ENCODE measurements at places on chromosomes 16 and 17.
A peak's percentile ranks its signal among the peaks of the same experiment; 100 is the strongest.

GRCh38 chr17:20276421-20276820 is 190.9 kb downstream of the LGALS9B start:
- DNase-seq, result no peak

DNA sequence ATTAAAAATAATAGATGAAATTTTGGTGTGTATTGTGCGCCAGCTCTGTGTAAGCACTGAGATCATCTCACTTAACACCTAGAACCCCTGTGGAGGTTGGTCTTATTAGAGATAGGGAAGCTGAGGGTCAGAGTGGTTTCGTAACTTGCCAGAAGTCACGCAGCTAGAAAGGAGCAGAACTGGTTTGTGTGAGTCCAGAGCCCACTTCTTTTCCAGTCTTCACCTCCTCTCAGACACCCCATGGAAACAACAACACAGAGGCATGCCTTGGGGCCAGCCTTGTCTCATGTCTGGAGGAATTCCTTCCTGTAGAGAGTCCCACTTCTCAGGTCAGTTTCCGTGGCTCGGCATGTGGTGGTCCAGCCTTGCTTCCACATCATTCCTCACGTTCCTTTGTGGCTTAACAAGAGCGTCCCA is 16.5 kb downstream of the YPEL2 start:
- no peak for DNase-seq

GRCh38 chr16:85651629-85652430 is 36.9 kb downstream of the GINS2 start:
- no peak for DNase-seq

- DNase-seq, result no peak
These were observed 3.8 kb downstream of the ACSM3 start for GRCh38 chr16:20767577-20767976.

GRCh38 chr17:36921095-36921851 is 16.0 kb upstream of the LHX1 start:
- DNase-seq, result no peak

DNA sequence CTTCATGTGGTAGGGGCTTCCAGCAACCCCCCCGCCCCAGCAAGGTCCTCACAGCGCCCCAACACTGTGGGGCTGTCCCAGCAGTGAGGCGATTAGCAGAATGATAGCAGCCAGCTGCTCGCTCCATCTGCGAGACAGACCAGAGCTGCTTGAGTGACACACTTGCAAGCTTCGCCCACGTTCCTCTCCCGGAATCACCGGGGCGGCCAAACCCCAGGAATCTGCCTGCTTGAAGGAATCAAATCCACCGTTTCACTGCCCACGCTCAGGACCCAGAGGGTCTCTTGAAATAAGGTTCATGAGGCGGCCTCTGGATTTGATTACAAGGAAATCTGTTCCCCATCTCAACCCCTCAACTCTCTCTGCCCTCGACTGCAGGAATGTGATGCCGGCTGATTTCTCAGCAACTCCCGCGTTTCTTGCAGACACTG is 356.0 kb downstream of the C16orf95 start:
- DNase-seq, result peak; percentile 67

DNA sequence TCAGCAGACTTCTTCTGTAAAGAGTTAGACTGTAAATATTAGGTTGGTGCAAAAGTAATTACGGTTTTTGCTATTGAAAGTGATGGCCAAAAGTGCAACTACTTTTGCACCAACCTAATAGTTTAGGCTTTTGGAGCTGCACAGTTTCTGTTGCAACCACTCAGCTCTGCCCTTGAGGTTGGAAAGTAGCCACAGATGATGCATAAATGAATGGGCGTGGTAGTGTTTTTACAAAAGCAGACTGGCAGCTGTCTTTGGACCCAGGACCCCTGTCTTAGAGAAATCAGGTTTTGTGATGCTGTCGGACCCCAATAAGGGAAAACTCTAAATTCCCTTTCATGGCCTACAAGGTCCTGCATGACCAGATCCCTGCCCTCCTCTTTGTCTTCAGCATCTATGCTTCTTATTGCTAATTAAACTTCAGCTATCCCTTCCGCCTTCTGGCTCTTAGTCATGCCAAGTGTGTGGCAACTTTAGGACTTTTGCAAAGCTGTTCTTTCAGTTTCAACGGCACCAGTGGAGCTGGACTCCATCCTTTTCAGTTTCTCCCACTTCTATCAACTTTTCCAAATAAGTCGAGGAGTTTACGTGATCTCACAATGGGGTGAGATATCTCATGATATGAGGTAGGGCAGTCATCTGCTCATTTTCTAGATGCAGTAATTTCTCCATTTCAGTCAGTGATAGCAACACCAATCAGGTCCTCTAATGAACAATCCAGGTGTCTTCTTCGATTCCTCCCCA is 232.3 kb downstream of the XYLT1 start:
- DNase-seq, result no peak

- no peak for DNase-seq
These were observed 53.3 kb upstream of the KCNJ16 start for GRCh38 chr17:70021726-70022125.

DNA sequence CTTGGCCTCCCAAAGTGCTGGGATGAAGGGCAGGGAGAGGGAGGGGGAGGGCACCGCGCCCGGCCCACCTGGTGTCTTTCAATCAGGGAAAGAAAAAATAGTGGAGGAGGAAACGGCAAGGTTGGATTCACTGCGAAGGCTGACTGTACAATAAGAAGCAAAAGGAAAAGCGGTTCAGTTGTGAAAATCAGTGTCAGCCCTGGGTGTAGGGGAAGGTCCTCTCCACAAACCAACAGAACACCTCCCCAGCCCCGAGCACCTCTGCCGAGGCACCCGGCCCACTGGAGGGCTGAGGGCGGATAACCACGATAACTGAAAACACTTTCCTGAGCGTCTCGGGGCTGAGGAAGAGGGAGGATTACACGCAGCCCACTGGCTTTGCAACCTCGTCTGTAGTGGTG is 1.4 kb upstream of the SPG7 start:
- DNase-seq, result no peak

- DNase-seq, result no peak
These were observed 113.1 kb downstream of the SNX29 start for GRCh38 chr16:12089492-12090150.

- DNase-seq, result no peak
These were observed 1.7 kb downstream of the ADCY9 start for GRCh38 chr16:4114257-4115208.

DNA sequence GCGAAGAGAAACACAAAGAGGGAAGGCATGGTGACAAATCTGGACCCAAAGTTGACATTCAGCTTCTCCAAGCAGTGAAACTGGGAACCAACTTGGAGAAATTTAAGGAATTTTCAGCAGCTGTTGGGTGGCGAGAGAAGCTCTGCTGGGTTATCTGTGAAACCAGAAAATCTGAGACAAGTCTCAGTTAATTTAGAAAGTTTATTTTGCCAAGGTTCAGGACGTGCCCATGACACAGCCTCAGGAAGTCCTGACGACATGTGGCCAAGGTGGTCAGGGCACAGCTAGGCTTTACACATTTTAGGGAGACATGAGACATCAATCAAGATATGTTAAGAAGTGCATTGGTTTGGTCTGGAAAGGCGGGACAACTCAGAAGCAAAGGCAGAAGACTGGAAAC is 11.2 kb upstream of the CD300LF start:
- no peak for DNase-seq

- no peak for DNase-seq
These were observed 8.4 kb downstream of the DLX3 start for GRCh38 chr17:49986396-49987289.

DNA sequence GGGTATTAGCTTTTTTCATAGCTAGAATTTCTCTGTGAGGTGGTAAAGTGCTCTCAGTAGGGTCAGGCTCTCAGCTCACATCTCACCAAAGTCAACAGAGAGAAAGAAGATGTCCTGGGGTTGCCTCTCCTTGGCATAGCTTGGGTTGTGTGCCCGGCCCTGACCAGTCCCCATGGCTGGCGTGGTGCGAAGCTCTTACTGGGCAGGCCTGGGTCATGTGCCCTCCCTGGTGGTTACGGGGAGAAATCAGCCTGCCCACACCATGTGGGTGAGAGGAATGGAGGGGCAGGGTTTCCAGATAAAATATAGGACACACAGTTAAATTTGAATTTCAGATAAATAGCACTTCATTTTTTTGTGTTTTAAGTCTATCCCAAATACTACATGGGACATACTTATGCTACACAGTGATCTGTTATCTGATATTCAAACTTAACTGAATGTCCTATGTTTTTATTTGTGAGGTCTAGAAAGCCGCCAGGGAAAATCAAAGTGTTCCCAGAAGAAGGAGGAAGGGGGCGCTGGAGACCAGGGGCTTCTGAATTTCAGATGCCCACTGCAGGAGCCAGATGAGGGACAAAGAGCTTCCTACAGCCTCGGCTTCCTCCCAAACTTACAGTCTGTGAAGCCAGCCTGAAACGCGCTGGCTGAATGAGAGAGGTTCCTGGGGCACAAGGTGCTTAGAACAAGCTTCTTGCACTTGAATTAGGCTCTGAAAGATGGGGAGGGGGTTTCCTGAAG is 45.4 kb downstream of the NKD1 start:
- no peak for DNase-seq

GRCh38 chr17:68771867-68772515 is 170.8 kb upstream of the FAM20A start:
- DNase-seq, result no peak

- DNase-seq, result no peak
These were observed 7.3 kb downstream of the TRIM65 start for GRCh38 chr17:75889454-75889853.

DNA sequence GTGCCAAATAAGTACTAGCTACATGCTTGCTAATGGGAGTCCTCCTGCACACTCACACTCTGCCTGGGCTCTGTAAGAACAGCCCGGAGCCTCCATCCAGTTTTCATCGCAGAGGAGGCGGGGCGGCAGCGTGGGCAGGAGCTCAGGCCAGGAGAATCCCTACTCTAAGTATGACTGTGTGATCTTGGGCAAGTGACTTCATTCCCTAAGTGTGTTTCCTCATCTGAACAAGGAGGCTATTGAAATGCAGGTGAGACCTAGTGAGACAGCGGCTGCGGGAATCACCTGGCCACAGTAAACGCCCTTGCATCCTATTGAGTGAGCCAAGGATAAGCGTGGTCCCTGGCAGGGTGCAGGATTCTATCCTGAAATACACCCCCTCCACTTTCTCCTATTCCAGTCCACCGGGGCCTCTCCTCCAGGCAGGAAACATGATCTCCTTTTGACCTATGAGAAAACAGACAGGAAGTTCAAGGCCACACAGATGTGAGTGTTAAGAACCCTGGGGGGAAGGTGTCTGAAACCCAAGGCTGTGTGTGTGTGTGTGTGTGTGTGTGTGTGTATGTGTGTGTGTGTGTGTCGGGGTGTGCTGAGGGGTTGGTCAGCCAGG is 5.2 kb upstream of the RAI1 start:
- DNase-seq, result no peak

GRCh38 chr16:27701381-27701780 is 151.4 kb downstream of the KATNIP start:
- no peak for DNase-seq

DNA sequence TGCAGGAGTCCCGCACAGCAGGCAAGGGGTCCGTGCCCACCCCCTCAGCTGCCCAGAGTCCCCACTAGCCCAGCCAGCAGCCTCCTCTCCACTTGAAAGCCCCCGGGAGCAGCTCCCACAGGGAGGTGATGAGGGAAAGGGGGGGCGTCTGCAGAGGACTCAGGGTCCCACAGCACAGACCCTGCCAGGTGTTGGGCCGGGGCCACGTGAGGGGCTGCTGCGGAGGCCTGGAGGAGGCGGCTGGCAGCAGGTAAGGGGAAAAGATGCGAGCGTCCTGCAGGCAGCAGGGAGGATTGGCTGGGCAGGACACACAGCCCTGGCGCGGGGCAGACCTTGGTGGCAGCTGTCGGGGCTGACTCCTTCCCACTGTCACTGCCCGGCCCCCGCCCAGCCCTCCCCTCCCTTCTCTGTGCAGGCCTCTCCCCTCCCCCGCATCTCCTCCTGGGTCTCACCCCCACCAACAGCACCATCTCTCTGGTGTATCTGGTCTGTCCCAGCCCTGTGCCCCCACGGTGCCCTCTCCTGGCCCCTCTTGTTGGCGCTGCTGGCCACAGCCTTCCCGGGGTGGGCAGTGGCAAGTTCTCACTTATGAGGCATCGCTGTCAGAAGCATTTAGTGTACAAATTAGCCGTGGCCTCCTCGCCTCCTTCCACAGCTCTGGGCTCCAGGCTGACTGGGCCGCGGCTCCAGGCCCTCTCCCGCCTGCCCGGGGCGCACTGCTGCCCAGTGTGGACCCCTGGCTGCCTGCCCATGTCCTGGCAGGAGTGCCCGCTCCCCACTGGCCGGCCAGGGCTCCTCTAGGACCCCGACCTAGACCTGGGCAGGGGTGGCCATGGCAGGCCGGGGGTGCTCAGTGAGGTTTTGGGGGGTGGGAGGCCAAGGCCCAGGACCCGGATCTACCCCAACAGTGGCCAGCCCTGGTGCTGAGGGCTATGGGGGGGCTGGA is 4.4 kb upstream of the PRR35 start:
- DNase-seq, result no peak

DNA sequence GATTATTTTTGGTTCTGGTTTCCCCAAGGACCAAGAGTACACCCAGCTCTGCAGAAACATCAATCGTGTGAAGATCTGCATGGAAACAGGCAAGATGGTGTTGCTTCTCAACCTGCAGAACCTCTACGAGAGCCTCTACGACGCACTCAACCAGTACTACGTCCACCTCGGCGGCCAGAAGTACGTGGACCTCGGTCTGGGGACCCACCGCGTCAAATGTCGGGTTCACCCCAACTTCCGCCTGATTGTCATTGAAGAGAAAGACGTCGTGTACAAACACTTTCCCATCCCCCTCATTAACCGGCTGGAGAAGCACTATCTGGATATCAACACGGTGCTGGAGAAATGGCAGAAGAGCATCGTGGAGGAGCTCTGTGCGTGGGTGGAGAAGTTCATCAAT is 67.4 kb upstream of the ENDOV start:
- no peak for DNase-seq

DNA sequence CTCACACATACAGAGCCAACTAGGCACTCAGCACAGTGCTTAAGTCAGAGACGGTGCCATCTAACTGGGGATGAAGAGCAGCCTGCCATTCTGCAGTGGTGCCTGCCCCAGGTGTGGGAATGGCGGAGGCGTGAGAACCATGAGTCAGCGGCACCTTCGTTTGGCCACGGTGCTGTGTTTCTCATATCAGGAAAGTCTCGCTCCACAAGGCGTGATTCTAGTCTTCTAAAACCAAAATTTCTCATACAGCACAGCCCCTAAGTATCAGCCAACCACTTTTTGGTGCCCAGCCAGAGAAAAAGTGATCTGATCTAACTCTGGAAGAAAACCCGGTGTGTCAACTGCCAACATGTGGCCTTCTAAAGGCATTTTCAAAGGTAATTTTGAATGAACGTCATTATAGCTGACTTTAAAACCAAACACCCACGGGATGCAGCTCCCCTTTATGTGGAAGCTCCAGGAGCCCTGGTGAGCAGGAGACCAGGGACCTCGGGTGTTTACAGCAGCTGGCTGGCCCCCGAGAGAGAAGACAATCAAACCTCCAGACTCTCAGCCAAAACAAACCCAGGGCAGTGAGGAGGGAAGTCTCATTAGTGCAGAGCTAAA is 54.6 kb downstream of the ABCC12 start:
- DNase-seq, result no peak

DNA sequence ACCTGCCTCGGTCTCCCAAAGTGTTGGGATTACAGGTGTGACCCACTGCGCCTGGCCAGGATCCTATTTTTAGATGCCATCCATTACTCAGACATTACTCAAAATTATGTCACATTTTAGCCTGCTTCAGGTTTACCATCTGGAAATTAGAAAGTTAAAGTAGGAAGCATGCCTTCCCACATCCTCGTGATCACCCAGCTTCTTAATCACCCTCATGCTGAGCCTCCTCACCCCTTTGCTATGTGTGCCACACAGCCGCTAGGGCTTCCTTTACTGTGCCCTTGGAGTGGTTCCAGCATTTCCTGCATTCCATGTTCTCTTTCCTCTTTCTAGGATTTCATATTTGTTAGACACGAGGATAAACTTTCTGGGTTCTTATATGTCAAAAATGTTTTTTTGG is 9.3 kb downstream of the ADORA2B start:
- no peak for DNase-seq

GRCh38 chr17:10512856-10513255 is 5.5 kb downstream of the MYH1 start:
- no peak for DNase-seq

All from frontal cortex (tissue), 4 donors.